GM12892 (cell line): ENCODE measurements at places on chromosomes 3 and 15.

GRCh38 chr3:17551333-17551732 is 191.1 kb downstream of the TBC1D5 start:
- no peak for DNase-seq

GRCh38 chr3:24156466-24156865 is 211.4 kb downstream of the NR1D2 start:
- DNase-seq = no peak

- DNase-seq = no peak
These were observed 38.6 kb upstream of the SFMBT1 start for GRCh38 chr3:53084310-53085001.

GRCh38 chr15:98700519-98700918 is 52.2 kb downstream of the IGF1R start:
- no peak for DNase-seq

DNA sequence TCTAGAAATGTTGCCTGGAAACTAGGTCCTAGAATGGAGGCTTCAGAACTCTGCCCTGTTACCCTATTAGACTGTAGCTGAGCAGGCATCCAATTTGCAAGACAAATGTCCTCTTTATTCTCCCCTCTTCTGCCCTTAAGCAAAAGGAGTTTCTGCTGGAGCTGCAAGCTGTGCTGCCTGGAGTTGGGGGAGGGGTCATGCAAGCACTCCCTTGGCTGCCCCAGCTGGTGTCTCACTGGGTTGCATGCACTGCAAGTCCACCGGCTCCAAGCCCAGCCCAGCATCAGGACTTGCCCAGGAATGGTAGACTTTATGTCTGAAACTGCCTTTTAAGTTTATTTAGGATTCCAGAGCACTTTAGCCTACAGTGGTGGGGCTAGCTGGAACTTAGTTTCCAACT is 15.7 kb upstream of the RBP2 start:
- no peak for DNase-seq

- no peak for DNase-seq
These were observed 25.3 kb downstream of the SLC41A3 start for GRCh38 chr3:126058666-126059065.

GRCh38 chr15:60528530-60528929 is 49.6 kb upstream of the ICE2 start:
- DNase-seq = no peak

DNA sequence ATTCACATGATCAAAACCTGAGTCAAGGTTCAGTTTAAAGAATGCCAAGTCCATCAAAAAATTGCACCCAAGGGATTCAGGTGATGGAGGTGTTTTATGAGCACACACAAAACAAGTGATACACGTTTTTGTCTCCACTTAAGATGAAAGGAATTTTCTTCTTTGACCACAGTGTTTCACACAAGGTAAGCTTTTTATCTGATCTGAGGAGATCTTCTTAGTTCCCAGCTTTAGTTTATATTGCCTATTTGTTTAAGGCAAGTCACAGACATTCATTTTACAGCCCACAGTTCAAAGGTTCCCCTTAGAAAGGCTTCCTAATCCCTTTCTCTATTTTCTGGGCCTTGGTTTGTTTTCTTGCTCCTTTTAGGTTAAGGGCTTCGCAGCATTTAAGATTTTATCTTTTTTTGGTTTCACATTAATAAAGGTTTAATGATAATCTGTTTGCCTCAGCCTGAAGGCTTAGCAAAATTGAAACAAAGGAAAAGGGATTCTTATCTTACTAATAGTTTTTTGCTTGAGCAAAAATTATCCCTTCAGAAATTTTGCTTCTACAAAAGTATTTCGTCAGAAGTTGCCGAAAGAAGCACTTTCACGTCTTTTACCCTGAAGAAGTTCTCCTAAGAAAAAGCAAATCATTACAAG is 420.5 kb upstream of the NAALADL2 start:
- DNase-seq = no peak

GRCh38 chr15:69652293-69652692 is 199.7 kb downstream of the RPLP1 start:
- DNase-seq = no peak

DNA sequence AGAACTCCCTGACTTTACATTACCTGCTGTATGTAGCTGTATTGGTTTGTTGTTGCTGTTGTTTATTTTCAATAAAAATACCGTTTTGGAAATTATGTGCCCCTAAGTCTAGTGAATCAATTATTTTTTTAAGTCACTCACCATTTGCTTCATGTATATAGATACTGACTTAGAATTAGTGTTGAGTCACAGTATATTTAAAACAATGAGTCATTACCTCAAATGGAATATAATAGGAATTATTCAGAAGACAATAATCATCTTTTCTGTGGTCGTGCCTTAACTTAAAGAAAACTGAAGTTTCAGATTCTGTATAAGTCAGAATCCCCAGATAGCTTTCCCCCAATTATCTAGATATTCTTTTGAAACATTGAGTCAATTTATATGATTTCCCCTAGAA is 21.0 kb upstream of the ALDH1A2 start:
- no peak for DNase-seq

DNA sequence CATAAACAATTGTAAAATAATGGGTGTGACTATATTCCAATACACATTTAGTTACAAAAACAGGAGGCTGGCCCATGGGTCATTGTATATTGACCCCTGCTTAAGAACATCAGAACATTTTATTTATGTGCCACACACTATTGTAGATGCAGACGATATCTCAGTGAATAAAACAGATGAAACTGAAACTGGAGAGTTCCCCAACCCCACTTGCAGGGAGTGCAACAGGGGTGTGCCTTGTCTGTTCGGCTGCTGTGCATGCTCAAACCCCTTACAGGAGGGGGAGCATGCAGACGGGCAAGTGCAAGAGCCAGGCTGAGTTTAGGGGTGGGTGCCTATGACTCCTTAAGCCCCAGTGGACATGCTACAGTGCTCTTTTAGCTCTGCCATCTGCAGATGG is 509.6 kb downstream of the IGSF11 start:
- DNase-seq = no peak

DNA sequence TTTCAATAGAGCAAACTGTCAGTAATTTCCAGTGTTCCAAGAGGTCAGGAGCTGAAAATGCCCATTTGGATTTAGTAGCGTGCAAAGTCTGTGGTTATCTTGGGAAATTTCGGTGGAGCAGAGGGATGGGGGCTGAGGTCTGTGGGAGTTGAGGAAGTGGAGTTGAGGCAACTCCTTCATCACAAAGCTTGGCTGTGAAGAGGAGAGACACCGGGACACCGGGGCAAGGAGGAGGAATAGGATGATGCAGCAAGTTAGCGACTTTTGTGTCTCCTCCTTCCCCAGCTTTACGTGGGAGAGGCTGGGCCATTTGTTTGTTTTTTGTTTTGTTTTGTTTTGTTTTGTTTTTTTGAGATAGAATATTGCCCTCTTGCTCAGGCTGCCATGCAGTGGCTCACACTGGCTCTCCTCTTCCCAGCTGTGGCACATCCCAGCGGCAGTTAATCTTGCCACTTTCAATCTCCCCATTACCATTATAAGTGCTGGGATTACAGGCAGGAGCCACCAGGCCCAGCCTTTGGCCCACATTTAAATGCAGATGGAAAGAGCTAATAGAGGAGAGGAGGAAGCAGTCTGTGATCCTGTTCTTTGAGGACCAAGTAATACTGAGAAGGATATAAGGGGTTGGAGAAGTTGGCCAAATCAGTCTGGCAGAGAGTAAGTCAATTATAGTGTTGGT is 47.1 kb downstream of the CRTC3 start:
- no peak for DNase-seq

- DNase-seq = no peak
These were observed 23.0 kb downstream of the NANOGP8 start for GRCh38 chr15:35061825-35062737.

DNA sequence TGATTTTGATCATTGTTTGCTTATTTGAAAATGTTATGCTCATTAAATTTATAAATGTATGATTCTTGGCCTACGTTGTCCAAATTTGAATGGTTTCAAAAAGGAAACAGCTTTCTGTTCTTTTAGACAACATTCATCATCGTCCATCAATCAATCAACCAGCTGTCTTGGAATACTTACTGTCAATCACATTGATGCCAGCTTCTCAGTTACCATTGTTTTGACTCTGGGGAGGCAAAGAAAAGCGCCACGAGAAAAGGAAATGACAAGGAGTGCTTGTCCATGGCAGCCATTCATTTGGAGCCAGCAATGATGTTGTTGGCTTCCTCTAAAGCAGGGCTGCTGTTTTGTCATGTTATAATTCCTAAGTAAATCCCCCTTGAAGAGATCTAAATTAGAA is 62.2 kb upstream of the TP63 start:
- DNase-seq = no peak
